Calu3 (cell line): ENCODE measurements at places on chromosomes 11 and 22. TPM values are rescaled to one million over a fixed set of nuclear protein-coding genes. Genes with fewer than 3 reads are reported as not detected.

MCHR1 gene
- not detected in 2 replicates for total RNA-seq

DNA sequence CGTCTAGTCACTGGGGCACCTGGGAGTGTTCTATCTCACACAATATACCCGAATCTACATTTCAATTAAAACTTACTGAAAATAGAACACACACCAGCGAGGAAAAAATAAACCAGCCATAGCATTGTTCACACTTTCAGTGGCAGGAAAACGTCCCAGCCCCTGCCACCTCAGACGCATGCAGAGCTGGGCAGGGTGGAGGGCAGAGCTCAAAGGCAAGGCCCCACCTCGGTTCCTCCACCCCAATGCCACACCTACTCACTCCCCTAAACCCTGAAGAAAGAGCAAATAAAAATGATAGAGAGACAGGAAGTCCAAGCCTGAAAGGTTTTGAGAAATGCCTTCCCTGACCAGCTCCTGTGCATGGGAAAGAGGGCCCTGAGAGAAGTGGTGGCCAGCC lies 14.8 kb downstream of the B3GNT6 start:
- no peak for DNase-seq

DNA sequence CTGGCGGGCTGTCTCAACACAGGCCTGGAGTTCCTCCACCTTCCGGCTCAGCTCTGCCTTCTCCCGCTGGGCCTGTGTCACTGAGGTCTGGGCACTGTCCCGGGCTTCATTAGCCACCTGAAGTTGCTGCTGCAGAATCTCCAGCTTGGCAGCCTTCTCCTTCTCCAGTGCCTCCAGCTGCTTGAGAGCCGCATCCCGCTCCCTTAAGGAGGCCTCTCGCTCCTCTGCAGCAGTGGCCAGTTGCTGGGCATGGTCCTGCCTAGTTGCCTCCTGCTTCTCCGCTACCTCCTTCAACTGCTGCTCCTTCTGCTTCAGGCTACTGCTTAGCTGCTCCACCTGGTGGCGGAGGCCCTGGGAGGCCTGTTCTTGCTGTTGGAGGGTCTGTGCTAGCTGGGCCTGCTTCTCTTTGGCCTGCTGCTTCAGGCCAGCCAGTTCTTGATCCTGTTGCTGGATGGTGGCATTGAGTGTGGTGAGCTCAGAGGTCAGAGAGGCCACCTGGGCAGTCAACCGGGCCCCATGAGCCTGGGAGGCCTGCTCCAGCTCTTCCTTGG lies 16.9 kb downstream of the IL18BP start:
- DNase-seq = peak; percentile 34

DNA sequence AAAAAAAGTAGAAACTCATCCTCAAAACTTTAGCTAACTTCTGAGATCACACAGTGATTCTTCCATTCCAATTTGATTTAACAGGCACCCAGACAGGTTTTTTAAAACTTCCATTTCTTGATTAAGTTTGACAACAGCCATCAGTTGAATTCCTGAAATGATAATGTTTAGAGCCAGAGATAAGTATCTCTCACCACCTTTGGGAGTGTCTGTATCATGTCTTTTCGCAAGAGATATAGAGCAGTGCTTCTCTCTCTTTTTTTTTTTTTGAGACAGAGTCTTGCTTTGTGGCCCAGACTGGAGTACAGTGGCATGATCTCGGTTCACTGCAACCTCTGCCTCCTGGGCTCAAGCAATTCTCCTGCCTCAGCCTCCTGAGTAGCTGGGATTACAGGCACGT lies 41.7 kb upstream of the BMAL1 start:
- DNase-seq = no peak
